Esophagus muscularis mucosa (tissue), 4 donors: ENCODE measurements at places on chromosomes 13 and 19. TPM values are rescaled to one million over a fixed set of nuclear protein-coding genes. Genes with fewer than 3 reads are reported as not detected.

The PSMC4 gene
- total RNA-seq: 90.5 TPM

The FXYD3 gene
- total RNA-seq: 0.83 TPM

The MBD3L2 gene
- not detected for total RNA-seq

The HSPH1 gene
- total RNA-seq: 33.4 TPM

The LRP3 gene
- total RNA-seq: 76.7 TPM

The SKA3 gene
- total RNA-seq: not detected

The PCDH8 gene
- total RNA-seq: not detected

The PSG2 gene
- not detected for total RNA-seq

The CABP5 gene
- total RNA-seq: not detected

The TPTE2 gene
- total RNA-seq: 0.29 TPM

- DNase-seq: no peak
Measured at GRCh38 chr13:23996456-23996855, 99.2 kb upstream of the C1QTNF9B start.

DNA sequence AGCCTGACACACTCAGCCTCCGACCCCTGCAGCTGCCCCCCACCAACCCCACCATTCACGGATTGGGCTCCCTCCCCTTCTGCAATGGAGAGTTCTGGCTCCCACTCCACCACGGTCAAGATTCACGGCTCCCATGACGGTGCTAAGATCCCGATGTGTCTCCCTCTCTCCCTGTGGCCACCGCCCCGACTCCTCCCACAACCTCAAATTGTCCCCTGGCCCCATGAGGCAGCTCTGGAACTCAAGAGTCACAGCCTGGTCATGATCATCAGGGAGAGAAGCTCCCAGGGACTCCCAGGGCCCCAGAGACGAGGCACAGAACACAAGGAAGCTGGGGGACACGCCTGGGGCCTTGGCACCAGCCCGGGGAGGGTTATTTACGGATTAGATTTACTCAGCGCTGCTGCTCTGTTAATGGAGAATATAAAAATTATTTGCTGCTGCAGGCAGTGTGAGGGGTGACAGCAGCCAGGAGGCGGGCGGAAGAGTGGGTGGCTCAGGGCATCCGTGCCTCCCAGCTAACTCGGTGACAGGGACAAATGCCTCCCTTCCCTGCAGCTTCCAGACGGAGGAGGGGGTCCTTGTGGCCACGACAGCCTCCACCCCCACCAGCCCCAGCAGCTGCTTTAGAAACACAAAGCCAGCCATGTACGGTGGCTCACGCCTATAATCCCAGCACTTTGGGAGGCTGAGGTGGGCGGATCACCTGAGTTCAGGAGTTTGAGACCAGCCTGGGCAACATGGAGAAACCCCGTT is 184.2 kb downstream of the PTPRS start:
- DNase-seq: no peak

GRCh38 chr13:43648733-43649132 is 138.0 kb downstream of the ENOX1 start:
- DNase-seq: no peak

GRCh38 chr13:111486801-111487200 is 166.4 kb downstream of the TEX29 start:
- no peak for DNase-seq

GRCh38 chr13:25874064-25874737 is 177.6 kb downstream of the SHISA2 start:
- no peak for DNase-seq

DNA sequence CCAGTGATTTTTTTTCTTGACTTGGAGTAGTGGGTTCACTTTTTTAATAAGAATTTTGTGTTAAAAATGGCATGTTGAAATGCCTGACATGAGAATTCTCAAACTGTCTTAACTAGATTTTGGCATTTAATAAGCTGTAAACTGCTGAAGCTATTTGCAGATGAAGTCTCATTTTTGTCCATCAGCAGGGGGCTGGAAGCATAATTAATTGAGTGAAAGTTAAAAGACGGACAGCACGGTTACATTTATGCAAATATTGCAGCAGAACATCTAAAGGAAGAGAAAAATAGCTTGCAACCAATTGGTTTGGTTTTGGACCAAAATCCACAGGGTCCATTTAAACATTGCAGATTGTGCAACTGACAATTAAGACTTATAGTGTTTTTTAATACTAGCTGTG is 837.3 kb upstream of the KLHL1 start:
- DNase-seq: no peak

DNA sequence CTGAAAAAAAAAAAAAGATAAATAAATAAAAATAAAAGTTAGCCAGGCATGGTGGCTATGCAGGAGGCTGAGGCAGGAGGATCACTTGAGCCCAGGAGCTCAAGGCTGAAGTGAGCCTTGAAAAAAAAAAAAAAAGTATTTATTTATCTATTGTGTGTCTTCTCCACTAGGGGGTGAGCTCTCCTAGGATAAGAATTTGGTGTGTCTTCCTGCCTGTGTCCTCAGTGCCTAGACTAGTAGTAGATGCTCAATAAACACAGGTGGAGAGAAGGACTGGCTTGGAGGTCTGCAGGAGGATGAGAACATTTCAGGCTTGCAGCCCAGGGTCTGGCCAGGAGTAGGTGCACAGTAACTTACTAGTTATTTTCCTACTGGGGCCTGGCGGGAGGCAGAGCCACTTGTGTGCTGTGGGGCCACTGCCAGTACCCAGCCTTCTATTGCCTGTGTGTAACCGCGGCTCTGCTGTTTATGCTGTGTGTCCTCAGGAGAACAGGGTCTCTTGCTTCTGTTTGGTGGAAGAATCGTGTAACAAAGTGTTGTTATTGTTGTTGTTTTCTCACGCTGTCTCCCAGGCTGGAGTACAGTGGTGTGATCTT is 5.4 kb downstream of the LMTK3 start:
- DNase-seq: no peak

DNA sequence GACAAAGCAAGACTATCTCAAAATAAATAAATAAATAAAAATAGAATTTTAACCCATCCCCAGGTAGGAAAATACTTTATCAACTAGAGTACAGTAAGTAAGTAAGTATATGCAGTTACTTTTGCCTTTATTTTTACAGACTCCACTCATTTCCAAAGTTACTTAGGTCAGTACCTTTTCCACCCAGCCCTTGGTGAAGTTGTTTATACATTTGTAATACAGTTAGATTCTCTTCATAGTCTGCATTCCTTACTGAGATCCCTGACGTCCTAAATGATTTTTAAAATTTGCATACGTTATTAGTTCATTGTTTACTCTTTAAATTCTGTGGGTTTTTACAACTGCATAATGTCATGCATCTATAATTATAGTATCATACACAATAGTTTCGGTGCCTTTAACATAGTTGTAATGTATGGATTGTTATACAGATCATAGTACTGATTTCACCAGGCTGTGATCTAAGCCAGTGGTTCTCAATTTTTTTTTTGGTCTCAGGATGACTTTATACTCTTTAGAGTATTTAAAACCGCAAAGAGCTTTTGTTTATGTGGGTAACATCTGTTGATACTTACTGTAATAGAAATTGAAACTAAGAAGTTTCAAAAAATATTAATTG is 10.4 kb downstream of the SETDB2 start:
- DNase-seq: no peak

- no peak for DNase-seq
Measured at GRCh38 chr13:113817860-113818691, 45.8 kb downstream of the GAS6 start.

DNA sequence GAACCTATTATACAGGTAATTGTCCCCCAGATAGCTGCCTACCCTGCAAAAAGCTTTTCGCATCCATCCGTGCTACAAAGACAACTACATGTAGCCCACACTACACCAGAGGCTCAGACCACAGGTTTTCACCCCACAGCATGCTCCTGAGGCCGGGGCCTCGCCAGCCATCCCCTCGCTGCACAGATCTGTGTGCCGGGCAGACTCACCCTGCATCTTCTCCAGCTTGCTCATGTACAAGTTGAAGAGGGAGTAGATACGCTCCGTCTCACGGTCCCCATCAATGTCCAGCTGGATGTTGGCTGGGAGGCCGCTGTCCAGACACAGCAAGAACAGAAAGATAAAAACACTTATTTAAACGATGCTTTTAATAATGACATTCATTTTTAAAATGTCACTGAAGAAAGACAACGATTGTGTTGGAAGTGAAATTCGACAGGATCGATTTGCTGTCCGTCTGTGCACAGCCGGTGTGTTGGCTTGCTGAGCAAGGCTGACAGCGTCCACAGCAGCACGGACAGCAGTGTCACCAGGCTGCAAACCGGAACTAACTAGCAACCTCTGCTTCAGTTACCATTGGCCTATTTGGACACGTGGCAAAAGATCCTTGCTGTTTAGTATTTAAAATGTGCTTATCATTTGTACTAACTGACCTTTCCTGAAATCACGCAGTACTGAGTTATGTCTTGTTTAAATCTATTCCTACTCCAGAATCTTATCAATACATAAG is 18.6 kb upstream of the C13orf46 start:
- no peak for DNase-seq

DNA sequence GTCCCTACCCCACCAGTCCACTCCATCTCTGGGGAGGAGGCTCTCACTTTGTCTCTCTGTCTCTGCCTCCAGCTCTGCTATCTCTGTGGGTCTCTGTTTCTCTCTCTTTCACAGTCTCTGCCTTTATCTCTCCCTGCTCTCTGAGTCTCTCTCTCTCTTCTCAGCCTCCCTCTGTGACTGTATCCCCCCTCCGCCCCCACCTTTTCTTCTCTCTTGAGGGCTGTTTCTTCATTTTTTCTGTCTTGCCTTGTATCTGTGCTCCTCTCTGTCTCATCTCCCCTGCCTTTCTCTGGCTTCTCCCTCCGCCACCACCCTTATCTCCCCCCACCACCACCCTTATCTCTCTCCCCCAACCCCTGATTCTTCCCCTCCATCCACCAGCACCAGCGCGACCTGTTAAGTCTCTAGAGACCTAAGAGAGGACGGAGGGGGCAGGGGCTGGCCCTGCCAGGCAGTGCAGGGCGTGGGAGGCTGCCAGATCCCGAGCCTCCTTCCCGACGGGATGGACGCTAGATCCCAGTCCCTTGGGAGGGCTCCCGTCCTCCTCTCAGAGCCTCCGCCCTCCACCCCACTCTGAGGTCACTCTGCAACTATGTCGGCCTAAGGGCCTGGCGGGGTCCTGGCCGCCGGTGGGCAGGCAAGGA is 1.0 kb downstream of the AXL start:
- DNase-seq: no peak

DNA sequence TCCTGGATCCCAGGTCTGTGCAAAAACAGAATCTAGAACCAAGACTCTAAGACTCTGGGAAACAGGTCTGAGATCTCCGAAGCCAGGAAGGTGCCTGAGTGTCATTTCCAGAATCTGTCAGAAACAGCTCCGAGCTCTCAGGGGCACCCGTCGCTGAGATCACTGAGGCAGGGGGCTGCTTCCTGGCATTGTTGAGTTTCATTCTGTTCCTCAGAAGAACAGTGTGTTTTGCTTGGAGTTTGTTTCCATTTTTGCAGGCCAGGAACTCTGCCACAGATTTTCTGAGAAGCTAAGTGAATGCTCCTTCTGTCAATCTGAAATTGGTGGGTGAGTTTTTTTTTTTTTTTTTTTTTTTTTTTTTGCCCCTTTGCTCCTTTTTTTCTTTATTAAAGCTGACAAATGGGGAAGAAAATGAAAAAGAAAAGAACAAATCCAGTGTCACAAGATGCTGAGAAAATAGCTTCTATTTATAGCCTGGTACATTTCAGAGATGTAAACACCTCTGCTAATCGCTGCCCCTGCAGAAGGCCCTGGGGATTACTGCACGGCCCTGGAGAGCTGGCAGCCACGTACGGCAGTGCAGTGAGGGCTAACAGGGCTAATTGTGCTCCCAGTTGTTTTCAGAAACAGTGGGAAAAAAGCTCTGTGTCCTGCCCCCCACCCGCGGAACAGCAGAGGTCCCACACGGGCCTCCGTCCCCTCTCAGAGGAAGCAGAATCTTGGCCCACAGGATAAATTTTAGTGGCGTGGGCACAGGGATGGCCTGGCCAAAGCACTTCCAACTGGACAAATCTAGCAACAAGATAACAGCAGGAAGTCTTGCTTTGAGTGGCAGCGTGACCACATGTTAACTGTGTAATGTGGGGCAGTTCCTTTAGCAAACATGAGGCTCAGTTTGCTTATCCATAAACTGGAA is 237.6 kb upstream of the IRS2 start:
- DNase-seq: no peak

DNA sequence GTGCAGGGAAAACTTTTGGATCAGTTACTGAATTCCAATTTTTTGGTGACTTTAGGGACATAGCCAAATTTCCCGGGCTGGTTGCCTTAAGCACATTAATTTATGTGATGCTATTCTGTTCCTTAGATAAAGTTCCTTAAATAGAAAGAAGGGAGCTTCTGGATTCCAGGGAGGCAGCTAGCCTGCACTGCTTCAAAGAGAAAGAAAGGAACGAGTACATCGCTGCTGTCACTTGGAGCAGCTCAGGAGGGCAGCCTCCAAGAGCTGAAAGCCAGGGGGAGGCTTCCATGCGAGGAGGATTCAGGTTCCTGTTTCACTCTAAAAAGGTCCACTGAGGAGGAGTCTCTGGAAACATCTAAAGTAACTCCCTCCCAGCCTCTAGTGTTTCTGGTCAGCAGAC is 55.7 kb downstream of the FAM124A start:
- DNase-seq: no peak

DNA sequence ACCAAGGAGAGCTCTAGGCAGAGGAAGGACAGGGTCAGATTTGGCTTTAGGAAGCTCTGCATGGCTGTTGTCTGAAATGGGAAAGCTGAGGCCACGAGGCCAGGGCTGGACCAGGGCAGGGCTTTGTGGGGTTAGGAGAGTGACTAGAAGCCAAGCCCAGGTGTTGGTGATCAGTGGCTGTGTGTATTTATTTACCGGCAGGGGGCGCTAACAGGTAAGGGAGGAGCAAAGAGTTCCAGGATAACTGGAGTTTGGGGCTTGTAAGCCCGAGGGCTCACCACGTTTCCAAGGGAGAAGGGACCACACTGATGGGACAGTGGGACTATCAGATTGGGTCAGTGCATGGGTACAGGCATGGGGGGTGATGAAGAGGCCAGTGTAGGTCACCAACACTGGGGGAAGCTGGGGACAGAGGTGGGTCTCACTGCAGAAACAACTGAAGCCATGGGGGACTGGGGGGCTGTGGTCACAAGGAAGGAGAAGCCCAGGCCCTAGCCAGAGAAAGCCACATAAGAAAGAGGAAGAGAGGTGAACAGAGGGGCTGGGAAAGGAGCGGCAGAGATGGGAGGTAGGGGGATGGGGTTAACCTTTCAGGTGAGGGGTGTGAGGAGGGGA is 3.9 kb downstream of the TMEM147 start:
- DNase-seq: no peak

- no peak for DNase-seq
Measured at GRCh38 chr19:34232566-34233481, 21.5 kb upstream of the GARRE1 start.

DNA sequence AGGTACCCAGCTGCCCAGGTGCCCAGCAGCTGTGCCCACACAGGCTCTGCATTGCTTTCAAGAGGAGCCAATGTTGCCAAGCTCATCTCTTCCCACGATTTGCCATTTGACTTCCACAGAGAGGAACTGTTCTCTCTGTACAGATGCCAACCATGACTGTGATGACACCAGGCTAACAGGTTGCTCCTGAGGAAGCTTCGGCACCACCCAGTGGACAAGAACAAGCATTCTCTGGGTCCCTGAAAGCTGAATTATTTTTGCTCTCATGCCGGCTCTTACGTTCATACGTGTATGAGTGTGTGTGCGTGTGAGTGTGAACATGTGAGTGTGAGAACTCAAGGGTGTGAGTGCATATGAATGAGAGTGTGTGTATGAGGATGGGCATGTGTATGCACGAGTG is 535.2 kb downstream of the LIG4 start:
- DNase-seq: no peak

- DNase-seq: no peak
Measured at GRCh38 chr13:72565893-72566292, 161.5 kb downstream of the MZT1 start.

- no peak for DNase-seq
Measured at GRCh38 chr13:99721606-99722337, 220.5 kb downstream of the TM9SF2 start.
